Thoracic aorta (tissue), 2 donors: ENCODE measurements at places on chromosomes 2 and 18.

DNA sequence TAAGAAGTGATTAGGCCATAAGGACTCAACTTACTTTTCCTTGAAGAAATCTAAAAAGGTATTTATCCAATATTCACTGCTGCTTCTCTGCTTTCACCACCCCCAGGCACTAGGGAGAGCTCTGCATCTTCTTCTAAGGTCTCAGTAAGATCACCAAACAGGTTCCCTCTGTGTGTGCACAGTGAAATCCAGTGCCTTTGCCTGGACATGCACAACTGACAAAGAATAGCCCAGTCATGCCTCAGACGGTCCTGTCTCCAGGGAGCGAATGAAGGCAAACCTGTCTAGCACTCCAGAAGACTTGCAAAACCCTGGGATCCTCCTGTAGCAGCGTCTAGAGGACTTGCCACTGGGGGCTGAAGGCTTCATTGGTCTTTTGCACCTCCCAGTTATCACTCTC is 344.5 kb upstream of the LRATD1 start:
- no peak for DNase-seq

- DNase-seq = no peak
Measured at GRCh38 chr18:46676182-46676835, 19.3 kb upstream of the LOXHD1 start.

DNA sequence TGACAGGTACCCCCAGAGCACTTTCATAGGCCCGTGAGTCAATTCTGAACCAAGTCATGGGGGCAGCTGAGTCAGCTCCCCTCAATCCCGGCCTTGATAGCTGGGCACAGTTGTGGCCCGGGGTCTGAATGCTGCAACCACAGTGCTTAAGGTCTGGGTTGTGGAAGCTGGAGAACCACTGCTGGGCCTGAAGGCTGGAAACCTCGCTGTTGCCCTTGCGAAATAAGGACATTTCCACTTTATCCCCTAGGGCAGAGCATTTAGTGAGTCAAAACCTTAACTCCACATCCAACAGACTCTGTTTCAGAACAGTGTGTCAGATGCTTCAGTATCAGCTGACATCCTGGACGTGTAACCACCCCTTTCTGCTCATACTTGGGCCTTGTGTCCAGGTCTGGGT is 58.6 kb downstream of the SP110 start:
- DNase-seq = no peak

DNA sequence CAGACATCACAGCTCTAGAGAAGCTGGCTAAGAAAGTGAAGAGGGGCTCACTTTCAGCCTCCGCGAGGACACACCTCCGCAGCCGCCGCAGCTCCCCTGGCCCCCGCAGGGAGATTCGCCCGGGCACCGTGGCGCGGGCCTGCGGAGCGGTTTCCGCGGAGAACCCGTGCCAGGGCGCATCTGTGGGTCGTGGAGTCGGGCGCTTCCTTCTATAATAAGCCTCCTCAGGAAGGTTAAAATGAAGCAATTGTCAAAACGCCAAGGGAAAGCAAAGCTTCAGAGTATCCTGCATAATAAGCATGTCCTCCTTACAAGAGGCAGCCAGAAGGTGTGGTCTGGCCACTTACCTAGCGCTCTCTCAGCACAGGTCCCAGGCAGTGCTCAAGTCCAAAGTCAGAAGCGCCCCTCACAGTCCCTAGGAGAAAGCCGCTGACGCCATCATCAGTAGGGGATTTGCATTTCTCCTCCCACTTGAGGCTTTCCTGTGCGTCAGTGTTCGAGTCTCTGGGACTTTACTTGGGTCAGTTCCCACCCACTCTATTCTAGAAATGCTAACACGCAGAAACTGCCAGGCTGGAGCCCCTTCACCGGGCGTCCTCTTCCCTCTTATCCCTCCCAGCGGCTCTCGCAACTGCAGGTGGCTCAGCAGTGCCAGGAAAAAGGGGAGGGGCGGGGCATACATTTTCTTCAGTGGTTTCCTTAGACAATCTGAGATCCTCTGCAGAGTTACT is at the start of gene STAT4:
Gene STAT4 (minus strand): TSS at position 395 of the 731 bp plus-strand sequence. CDS start 2,791 bp downstream, outside the sequence.
- no peak for DNase-seq
